CD8-positive, alpha-beta memory T cell (primary cell): ENCODE measurements at places on chromosomes 1 and 21. TPM values are rescaled to one million over a fixed set of nuclear protein-coding genes. Genes with fewer than 3 reads are reported as not detected.

The HTR6 gene
- total RNA-seq = not detected

The DYNLT5 gene
- not detected for total RNA-seq

The ST6GALNAC3 gene
- 0.33 TPM for total RNA-seq

The LINGO4 gene
- 0.09 TPM for total RNA-seq

The ANGPTL3 gene
- total RNA-seq = not detected

The PTAFR gene
- total RNA-seq = 0.58 TPM

The GPR61 gene
- not detected for total RNA-seq

The FCRL2 gene
- total RNA-seq = not detected

The LCE2A gene
- total RNA-seq = not detected

The CFH gene
- 0.93 TPM for total RNA-seq

The ILDR2 gene
- 4.4 TPM for total RNA-seq

The BRDT gene
- total RNA-seq = not detected

The RGSL1 gene
- total RNA-seq = not detected

The THEM5 gene
- not detected for total RNA-seq

The FLG gene
- not detected for total RNA-seq

The FABP3 gene
- not detected for total RNA-seq

The NUP210L gene
- not detected for total RNA-seq

The TFF1 gene
- not detected for total RNA-seq

The OR14K1 gene
- total RNA-seq = not detected

The PADI3 gene
- not detected for total RNA-seq

The PCSK9 gene
- total RNA-seq = not detected

The NBPF10 gene
- total RNA-seq = 0.85 TPM

The MYBPH gene
- total RNA-seq = not detected

The PRAMEF14 gene
- total RNA-seq = not detected

The MRPL55 gene
- 71.8 TPM for total RNA-seq

The ATP6V1G3 gene
- not detected for total RNA-seq

The PYHIN1 gene
- total RNA-seq = 24.2 TPM

The CCDC190 gene
- not detected for total RNA-seq

The SFN gene
- not detected for total RNA-seq

The TMEM183A gene
- total RNA-seq = 76.9 TPM

The MROH7 gene
- not detected for total RNA-seq

The ALPL gene
- total RNA-seq = not detected

The TMEM79 gene
- 10.8 TPM for total RNA-seq

The HES3 gene
- not detected for total RNA-seq

The FMO5 gene
- total RNA-seq = 0.35 TPM

The EVA1C gene
- total RNA-seq = 13.4 TPM

The GSTM1 gene
- total RNA-seq = not detected

The SLC22A15 gene
- 1.2 TPM for total RNA-seq

The PCBP3 gene
- total RNA-seq = 0.31 TPM

The CERS2 gene
- total RNA-seq = 224 TPM

The TCHH gene
- 0.09 TPM for total RNA-seq

The MX2 gene
- 13.2 TPM for total RNA-seq

The ASH1L gene
- total RNA-seq = 29.7 TPM
